ENCODE measurements at places on chromosomes 3 and 15.

DNA sequence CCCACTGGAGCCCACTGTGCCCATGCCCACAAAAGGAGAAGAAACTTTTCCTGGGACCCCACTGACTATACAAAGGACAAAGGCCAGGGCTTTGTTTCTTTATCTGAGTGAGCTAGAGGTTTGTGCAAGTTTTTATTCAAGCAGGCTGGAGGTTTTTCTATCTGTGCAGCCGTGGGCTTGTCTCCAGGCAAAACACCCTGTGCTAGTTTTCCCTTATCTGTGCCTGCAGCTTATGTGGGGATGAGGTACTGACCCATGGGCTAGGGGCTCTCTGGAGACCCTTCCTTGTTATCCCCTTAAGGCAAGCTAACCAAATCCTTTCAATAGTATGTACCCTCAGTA is 545.5 kb downstream of the ZPLD1 start:
- no peak for DNase-seq

GRCh38 chr3:178385280-178385952 is 150.8 kb upstream of the KCNMB2 start:
- no peak for DNase-seq

- no peak for DNase-seq
Observed at GRCh38 chr3:171744158-171744741, 66.0 kb downstream of the PLD1 start.

- DNase-seq, result no peak
Observed at GRCh38 chr3:38163117-38163840, 2.1 kb upstream of the OXSR1 start.

GRCh38 chr3:135131290-135131689 is 336.2 kb downstream of the EPHB1 start:
- DNase-seq, result no peak

All from activated T-helper 1 cell treated with anti-CD3 and anti-CD28 coated beads, Interleukin-2, amount 50 U/mL, for 16 hours (primary cell).